ENCODE measurements at places on chromosomes 6 and 20.

GRCh38 chr20:39070484-39071231 lies 108.5 kb downstream of the DHX35 start:
- DNase-seq, result no peak

DNA sequence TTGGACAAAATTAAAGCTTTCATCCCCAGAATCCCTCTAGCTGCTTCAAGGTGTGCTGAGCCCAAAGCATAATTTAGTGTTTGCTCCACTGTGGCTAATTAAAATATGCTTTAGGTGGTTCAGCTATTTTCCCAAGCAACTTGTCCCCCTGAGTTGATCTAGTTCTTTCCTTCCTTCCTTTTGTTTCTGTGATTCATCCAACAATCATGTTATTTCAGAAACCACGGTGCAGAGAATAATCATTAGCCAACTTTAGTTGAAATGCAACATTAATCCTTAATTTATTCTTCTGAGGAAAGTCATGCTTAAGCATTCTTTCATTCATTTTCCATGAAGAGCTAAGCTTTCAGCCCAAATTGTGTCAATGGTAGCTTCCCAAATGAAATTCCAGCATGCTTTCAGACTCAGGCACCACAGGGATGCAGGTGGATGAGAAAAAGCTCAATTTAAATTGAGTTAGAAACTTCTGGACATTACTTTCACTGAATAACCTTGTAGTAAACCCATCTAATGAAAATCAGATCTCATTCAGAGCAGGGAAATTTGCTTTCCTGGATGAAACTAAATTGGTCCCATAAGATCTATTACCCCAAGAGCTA lies 209.0 kb upstream of the NT5E start:
- DNase-seq, result no peak

GRCh38 chr20:60132162-60132826 lies 174.1 kb downstream of the CDH26 start:
- DNase-seq, result no peak

- no peak for DNase-seq
Measured at GRCh38 chr6:37922563-37922962, 103.0 kb downstream of the ZFAND3 start.

DNA sequence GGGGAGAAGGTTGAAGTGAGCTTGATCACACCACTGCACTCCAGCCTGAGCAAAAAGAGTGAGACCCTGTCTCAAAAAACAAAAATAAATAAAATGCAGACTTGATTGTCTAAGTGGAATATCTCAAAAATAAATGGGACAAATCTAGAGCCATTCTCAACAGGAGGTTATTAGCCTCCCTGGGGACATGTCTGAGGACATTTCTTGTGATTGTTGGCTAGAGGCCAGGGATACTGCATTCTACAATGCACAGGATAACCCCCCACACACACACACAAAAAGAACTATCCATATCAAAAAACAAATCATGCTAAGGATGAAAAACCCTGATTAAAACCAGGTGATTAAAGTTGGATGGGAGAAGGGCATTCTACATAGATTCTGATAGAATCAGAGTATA lies 37.5 kb downstream of the FAM217A start:
- no peak for DNase-seq

DNA sequence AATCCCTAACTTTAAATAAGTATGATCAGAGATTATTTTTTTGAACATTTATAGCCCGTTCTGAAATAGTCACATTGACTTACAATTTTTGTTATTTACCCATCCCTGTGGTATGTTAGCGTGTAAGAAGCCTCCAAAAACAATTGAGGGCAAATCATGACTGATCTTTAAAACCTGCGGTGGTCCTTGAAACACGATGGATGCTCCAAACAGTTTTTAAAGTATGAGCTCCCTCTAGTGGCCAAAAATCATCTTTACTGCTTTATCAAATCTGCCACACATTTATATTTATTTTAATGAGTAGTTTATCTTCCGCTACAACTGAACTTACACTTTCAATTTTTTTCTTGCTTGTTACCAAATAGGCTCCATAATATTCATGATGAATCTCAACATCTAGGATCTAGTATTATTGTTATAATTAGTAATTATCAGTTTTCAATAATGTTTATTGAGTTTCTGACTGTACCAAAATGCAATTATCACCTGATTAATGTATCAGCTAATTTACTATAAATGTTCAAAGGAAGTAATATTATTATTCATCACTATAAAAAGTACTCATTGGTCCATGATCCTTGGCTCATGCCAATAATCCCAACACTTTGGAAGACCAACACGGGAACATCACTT lies 52.2 kb downstream of the MARCKS start:
- no peak for DNase-seq

DNA sequence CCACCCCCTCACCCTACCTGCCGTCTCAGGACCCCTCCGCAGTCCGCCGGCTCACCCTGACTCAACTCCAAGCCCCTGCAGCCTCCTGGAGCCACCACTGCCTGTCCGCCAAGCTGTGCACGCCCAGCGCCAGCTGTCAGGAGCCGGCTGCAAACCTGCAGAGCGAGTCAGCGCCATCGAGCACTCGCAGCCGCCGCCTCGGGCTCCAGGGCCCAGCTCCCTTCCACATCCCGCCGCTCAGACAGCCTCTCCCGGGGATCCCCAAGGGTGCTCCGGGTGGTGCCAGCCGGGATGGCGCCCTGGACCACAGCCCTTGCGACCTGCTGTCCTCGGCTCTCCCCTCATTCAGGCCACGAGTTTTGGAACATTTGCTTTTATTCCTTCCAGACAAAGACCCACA lies 4.3 kb downstream of the TNNC2 start:
- peak; percentile 15 for DNase-seq

GRCh38 chr6:53263917-53264316 lies 84.8 kb downstream of the ELOVL5 start:
- DNase-seq, result no peak

GRCh38 chr6:134945045-134945444 lies 4.9 kb downstream of the ALDH8A1 start:
- DNase-seq, result no peak

DNA sequence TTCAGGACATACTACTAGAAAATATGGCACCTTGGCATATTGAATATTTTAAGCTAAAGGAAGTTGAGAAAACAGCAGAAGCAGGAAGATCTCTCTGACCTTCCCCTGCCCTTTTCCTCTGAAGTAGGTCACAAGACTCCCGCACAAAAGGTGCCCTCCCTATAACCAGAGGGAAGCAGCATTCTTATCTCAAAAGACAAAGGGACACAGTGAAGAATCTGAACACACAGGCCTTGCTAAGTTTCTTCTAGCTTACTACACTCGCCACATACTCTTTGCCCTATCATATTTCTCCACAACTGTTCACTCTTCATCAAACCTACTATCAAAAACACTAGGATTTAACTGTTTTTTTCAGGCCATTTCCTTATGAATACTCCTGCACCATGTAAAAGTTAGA lies 151.2 kb downstream of the ELOVL4 start:
- DNase-seq, result no peak

All from activated T-cell treated with anti-CD3 and anti-CD28 coated beads, Interleukin-2, amount 50 U/mL, for 72 hours (primary cell).